ENCODE measurements at places on chromosomes 3 and 15.

DNA sequence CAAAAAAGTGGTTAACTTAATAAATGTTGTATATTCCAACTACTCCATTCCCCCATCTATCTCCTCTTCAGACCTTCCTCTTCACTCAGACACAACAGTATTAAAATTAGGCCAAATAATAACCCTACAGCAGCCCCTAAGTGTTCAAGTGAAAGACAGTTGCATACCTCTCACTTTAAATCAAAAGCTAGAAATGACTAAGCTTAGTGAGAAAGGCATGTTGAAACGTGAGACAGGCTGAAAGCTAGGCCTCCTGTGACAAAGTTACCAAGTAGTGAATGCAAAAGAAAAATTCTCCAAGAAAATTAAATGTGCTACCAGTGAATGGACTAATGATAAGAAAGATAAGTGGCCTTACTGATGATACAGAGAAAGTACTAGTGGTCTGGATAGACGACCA lies 71.7 kb downstream of the ANKRD28 start:
- DNase-seq, result no peak

GRCh38 chr15:61483599-61483998 lies 254.5 kb upstream of the RORA start:
- no peak for DNase-seq

GRCh38 chr3:23035927-23036640 lies 167.0 kb upstream of the UBE2E2 start:
- DNase-seq, result no peak

DNA sequence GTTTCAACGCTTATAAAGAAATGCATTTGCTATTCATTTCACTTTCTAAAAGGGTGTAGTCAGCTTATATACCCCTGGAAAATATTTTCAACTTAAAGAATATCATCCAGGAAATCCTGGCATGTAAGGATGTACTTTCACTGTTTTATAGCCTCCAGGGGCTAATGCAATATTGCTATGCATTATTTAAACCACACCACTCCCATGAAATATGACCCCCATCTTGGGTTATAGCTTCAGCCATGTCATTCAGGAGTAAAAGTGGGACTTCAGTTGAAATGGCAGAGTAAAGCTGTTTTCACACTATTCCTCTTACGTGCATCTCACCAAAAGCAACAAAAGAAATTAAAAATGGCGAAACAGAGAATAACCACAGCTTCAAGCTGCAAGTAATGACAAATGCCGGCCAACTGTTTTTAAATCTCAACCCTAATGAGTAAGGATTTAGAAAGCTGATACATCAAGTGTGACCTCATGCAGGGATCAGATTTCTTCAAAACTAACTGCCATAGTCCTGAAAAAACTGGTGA lies 84.5 kb downstream of the COL6A6 start:
- no peak for DNase-seq

Measured in activated CD4-positive, alpha-beta T cell treated with anti-CD3 and anti-CD28 coated beads for 24 hours (primary cell).